CD4-positive, alpha-beta T cell treated with Interferon alpha-2 for 1 hour (primary cell): ENCODE measurements at places on chromosomes 13 and 19.

- DNase-seq: no peak
Measured at GRCh38 chr19:23698711-23699520, 11.9 kb upstream of the ZNF675 start.

GRCh38 chr19:36423925-36424324, 5.5 kb upstream of the ZFP82 start:
- DNase-seq: no peak

GRCh38 chr13:30805132-30805537, 69.8 kb downstream of the ALOX5AP start:
- no peak for DNase-seq

DNA sequence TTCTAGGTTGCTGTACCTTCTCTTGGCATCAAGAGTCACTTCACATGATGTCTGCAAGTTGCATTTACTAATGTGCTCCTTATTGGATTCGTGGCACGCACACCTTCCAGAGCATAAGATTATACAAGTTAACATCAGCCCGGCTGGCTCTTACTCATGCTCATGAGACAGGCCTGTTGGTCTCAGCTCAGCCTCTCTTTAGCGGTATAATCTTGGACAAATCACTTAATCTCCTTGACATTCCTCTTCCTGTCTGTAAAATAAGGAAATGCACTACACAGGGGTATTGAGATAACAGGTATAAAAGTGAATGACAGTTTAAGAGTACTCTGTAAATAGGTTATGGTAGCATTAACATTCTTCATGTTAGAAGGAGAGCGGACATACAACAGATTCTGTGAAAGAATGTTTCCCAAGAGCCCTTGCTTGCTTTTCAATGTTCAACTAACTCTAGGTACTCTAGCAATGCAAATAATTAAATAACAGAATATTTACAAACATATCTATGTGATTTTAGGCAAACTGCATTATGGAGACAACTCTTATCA, 181.1 kb downstream of the FGF14 start:
- DNase-seq: no peak

DNA sequence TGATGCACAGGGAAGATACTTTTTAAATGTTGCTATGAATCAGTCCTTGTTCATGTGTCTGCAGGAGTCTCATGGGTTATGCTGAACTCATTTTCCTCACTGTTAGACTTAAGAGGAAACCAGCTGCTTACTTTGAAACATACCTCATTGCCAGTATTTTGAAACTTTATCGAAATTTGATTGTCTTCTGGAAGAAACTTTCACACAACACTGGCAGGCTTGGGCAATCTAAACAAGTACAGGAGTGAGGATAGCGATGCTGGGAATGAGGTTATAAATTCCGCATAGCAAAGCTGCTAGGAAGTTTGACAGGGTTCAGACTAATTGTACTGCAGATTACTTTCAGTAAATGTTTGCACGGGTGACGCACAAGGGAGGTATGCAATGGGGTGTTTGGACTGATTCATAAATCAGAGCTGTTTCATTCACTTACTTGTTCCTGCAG, 245.7 kb downstream of the DNAJC15 start:
- no peak for DNase-seq

GRCh38 chr13:74107598-74107997, 26.6 kb downstream of the KLF12 start:
- DNase-seq: no peak

- DNase-seq: no peak
Measured at GRCh38 chr19:10552510-10553053, 8.9 kb downstream of the ATG4D start.

DNA sequence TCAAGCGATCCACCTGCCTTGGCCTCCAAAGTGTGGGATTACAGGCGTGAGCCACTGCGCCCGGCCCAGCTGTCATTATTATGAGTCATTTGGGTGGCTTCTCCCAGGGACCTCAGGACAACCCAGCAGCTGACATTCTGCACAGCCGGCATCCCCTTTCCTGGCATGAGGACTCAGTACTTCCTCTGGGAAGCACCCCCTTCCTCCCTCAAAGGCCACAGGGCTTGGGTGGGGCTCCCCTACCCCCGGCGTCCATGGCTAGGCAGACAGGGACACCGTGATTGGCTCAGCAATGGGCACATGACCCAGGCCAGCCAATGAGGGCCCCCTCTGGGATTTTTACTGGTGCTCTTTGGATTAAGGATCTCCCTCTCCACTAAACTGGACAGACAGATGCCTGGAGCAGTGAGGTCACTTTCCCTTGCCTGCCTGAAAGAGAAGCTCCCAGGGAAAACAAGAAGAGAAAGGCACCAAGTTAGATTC, 6.0 kb downstream of the KANK2 start:
- DNase-seq: peak; percentile 40

GRCh38 chr13:110317093-110317492, 10.0 kb downstream of the COL4A2 start:
- DNase-seq: no peak

DNA sequence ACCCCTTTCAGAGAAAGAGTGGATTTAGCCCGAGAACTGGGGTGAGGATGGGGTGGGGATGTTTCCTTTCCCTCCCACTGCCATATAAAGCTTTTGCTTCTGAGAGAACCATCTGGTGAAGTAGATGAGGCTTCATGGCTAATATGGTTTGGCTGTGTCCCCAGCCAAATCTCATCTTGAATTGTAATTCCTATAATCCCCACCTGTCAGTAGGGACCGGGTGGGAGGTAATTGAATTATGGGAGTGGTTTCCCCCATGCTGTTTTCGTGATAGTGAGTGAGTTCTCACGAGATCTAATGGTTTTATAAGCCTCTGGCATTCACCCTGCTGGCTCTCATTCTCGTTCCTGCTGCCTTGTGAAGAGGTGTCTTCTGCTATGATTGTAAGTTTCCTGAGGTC, 270.9 kb downstream of the LMO7 start:
- DNase-seq: no peak

DNA sequence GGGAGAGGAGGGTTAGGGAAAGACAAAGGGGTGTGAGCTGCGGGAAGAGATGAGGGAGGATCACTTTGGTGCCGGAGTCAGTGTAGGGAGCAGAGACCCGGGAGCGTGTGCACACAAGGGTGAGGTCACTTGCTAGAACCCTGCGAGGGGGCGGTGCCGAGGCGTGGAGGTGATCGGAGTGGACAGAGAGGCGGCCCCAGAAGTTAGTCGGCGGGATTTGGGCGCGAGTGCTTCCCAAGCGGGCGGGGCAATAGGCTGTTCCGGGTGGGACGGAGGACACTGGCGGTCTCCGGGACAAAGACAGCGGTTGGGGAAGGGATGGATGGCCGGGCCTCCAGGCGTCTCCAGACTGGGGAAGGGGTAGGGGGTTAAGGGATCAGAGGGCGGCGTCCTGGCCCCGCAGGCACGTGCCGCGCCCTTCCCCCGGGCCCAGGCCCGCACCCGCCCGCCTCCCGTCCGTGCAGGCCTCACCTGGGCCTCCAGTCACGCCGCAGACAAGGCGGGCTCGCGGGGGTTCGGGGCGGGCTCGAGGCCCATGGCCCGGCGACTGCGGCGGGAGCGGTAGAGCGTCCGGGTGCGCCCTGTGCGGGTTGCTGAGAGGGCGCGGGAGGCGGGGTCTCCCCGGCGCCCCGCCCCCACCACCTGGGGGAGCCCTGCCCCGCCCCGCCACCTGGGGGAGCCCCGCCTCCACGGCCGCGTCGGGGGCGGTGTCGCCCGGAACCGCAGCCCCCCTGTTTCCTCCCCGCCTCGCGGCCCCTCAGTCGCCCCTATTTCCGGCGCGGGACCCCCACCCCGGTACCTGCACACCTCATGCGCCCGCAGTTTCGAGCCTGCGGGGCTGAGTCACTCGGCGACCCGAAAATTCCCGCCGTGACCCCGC, at the start of gene LPAR2:
Gene LPAR2, minus strand, starts transcription at position 600 of the 880 bp plus-strand sequence. CDS start 945 bp downstream, outside the sequence.
- DNase-seq: peak; percentile 87

- no peak for DNase-seq
Measured at GRCh38 chr19:49685845-49686332, 3.5 kb upstream of the ADM5 start.
